ENCODE measurements at places on chromosomes 11 and 22. TPM values are rescaled to one million over a fixed set of nuclear protein-coding genes. Genes with fewer than 3 reads are reported as not detected.

DNA sequence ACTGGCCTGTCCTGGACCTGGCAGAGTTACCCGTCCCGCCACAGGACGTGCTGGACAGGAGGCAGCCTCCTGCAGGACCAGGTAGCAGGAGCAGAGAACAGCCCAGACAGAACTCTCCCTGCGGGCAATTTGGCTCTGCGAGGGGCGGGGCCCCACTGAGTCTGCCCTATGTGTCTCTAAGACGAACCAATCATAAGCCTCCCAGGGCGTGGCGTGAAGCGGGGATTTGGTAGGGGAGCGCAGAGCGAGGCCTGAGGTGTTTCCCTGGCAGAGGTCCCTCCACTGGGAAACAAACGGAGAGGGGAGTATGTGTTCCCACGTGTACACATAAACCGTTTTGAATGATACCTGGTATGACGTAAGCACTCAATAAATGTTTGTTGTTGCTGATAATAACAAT lies 7.4 kb downstream of the CD82 start:
- no peak for DNase-seq

DNA sequence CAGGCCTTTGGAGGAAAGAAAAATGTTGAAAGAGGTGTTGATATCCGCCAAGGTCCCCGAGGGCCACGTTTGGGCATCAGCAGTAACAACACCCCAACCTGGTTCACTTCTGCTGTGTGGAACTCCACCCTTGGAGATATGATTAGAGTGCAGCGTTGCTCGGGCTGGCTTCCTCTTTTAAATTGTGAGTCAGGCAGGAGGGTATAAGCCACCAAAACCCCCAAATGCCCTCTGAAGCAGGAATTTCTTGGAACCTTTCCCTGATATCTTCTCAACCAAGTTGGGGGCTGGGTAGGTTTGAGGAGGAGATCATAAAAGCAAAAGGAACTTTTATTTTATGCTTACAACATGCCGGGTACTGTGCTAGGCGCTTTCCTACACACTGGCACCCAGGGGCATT lies 6.4 kb upstream of the C11orf96 start:
- no peak for DNase-seq

- DNase-seq: peak; percentile 59
These were observed 3.2 kb downstream of the ARVCF start for GRCh38 chr22:20013382-20013871.

TUB gene
- 9.3 TPM for polyA plus RNA-seq

- DNase-seq: no peak
These were observed 21.1 kb upstream of the CAPRIN1 start for GRCh38 chr11:34030382-34030781.

- no peak for DNase-seq
These were observed 202.9 kb downstream of the GRIK4 start for GRCh38 chr11:120714438-120714837.

- DNase-seq: peak; percentile 68
These were observed 83.1 kb downstream of the PTPRJ start for GRCh38 chr11:48063424-48063978.

GRCh38 chr11:95363164-95363563 lies 132.2 kb upstream of the SESN3 start:
- DNase-seq: no peak

- no peak for DNase-seq
These were observed 17.2 kb upstream of the TAB1 start for GRCh38 chr22:39382410-39382809.

MRGPRF gene
- polyA plus RNA-seq: 17.4 TPM

DNA sequence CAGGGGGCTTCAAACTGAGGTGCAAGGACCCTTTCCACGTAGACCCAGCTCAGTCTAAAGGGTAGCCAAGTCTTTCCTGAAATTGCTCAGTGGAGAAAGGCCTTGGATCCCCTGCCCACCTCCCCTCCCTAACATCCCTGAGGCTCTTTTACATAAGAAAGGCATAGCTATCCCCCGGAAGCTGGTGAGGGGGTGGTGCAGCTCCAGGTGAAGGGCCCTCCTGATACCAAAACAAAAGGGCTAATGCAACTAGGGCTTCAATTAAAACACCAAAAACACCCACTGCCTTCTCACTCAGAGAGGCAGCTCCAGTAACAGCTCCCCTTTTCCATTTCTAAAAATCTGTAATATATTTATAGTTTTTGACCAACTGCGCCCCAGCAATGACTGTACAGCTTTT lies 5.8 kb downstream of the SHANK2 start:
- no peak for DNase-seq

DNA sequence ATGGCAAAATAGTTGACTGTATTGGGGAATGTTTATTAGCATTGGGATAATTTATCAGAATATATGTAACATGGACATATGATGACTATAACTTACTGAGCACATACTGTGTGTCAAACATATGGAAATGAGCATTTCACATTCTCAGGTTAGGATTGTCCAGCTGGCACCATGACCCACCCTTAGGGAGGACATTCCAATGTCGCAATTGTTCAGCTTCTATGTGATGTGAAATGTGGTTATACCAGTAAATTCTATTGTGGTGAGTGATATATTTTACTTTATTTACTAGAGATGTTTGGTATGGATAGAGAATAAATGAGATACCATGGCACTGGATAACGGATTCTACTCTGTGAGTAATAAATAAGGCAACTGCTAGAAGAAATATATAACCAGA lies 50.4 kb downstream of the OR4A47 start:
- no peak for DNase-seq

GRCh38 chr22:38754751-38755154 lies 1.0 kb downstream of the SUN2 start:
- DNase-seq: peak; percentile 31

DNA sequence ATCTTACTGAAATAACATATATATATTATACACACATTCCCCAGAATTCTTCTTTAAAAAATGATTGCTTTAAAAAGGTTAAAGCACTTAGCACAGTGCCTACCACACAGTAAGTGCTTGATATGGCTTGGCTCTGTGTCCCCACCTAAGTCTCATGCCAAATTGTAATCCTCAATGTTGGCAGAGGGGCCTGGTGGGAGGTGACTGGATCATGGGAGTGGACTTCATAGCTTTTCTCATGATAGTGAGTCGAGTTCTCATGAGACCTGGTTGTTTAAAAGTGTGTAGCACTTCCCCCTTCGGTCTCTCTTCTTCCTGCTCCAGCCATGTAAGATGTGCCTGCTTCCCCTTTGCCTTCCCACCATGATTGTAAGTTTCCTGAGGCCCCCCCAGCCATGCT lies 6.2 kb downstream of the CRYAB start:
- no peak for DNase-seq

DNA sequence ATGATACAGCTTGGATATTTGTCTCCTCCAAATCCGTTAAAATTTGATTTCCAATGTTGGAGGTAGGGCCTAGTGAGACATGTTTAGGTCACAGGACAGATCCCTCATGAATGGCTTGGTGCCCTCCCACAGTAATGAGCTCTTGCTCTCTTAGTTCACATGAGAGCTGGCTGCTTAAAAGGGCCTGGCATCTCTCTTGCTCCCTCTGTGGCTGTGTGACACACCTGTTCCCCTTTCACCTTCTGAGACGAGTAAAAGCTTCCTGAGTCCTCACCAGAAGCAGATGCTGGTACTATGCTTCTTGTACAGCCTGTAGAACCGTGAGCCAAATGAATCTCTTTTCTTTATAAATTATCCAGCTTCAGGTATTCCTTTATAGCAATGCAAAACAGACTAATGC lies 3.5 kb downstream of the VPS37C start:
- no peak for DNase-seq

GRCh38 chr11:3046190-3046589 lies 11.0 kb downstream of the CARS1 start:
- no peak for DNase-seq

DNA sequence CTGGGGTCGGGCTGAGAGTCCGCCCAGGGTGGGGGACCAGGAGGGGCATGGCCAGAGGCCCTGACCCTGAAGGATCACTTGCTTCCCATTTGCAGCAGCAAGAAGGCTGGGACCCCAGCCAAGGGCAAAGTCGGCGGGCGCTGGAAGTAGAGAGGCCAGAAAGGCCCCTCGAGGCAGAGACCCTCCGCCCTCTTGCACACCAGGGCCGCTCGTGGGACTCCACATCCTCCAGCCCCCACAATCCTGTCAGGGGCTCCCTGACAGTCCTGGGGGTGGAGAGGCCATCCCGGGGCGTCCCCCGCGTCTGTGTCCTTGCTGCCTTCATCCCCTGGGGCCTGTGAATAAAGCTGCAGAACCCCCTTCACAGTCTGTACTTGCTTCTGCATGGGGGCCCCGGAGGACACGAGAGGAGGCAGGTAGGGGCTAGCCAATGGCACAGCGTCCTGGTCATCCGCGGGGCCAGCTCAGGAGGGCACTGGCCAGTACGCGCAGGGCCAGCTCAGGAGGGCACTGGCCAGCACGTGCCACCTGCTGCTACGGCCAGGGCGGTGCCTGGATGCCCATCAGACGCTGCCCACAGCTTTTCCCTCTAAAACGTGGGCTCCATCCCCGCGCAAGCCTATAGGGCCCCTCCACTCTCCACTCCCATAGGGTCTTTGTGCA lies 8.7 kb upstream of the MRPL23 start:
- no peak for DNase-seq

- no peak for DNase-seq
These were observed 61.7 kb downstream of the LARGE2 start for GRCh38 chr11:45984192-45984591.

AIP gene
- polyA plus RNA-seq: 48.1 TPM

DNA sequence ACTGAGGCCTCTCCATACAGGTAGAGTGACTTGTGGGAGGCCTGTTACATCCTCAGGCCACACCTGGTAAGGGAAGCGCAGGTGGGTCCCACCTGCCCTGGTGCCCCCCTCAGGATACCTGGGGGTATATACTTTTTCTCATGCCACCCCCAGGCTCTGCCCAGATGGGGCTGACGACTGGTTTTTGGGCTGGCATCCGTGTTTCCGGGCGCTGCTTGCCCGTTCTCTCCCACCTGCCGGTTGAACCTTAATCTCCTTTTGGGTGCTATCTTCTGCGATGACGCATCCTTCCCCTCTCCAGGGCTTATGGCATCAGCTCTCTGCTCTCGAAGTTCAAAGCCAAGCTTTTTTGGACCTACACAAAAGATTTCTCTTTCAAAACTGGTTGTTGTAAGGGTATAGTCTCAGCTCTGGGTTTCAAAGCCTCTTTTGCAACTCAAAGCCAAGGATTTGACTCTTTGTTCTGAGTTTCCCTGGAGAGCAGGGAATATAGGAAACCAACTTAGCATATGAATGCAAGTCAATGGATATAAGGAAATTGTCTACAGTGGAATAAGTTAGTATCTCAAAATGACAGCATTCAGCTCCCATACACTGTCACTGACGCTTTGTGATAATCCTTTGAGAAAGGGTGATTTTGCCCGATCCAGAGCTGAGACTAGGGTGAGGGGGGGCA lies 8.6 kb upstream of the LRRC10B start:
- DNase-seq: no peak

C22orf42 gene
- polyA plus RNA-seq: not detected

DNA sequence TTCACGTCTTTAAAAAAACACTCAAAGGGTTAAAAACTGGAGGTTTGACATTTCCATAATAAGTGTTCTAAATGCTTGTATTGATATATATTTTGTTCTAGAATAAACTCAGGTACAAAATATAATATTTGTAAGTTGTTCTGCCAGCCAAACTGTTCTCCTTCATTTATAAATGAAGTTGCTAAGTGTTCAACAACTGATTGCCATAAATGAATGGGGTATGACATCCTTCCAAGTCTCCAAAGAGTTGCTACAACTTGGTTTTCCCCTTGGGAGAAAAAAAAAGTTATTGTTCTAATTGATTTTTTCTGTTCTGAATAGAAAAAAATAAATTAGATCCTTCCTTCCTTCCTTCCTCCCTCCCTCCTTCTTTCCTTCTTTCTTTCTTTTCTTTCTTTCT lies 65.4 kb upstream of the BLID start:
- DNase-seq: no peak

DNA sequence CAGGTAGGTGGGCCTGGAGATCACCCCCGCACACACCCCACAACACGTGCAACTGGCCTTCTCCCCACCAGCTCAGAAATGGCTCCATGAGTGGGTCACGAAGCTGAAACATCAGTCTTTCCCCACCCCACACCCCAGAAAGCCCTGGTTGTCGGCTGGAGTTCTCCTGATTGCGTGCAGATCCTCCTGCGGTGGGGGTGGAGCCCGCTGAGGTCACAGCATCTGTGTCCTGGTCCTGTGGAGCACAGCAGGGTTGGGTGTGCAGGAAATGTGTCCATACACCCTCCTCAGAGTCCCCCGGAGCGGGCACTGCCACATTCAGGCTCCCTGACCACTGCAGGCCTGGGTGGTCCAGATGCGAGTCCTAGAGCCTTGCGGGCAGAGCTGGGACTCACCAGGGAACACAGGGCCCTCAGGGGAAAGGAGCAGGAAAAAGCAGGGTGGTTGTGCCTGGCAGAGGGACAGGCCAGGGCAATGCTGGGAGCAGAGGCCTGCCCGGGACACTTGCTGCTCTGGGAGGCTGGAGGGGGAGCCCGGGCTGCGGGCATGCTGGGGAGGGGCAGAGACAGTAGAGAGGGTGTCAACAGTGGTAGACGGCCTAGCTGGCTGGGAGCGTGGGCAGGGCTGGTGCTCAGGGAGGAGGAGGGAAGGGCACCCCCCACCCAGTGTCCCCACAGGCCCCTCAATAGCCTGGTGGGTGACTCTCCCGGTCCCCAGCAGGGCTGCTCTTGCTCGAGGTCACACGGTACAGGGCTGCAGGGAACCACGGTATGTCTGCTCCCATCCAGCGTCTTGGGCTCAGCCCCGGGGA lies 42.4 kb upstream of the PPARA start:
- no peak for DNase-seq

- no peak for DNase-seq
These were observed 733.5 kb upstream of the CCDC90B start for GRCh38 chr11:84019571-84020194.

- DNase-seq: no peak
These were observed 3.1 kb downstream of the CPT1A start for GRCh38 chr11:68838572-68838964.

GALR3 gene
- not detected for polyA plus RNA-seq

DNA sequence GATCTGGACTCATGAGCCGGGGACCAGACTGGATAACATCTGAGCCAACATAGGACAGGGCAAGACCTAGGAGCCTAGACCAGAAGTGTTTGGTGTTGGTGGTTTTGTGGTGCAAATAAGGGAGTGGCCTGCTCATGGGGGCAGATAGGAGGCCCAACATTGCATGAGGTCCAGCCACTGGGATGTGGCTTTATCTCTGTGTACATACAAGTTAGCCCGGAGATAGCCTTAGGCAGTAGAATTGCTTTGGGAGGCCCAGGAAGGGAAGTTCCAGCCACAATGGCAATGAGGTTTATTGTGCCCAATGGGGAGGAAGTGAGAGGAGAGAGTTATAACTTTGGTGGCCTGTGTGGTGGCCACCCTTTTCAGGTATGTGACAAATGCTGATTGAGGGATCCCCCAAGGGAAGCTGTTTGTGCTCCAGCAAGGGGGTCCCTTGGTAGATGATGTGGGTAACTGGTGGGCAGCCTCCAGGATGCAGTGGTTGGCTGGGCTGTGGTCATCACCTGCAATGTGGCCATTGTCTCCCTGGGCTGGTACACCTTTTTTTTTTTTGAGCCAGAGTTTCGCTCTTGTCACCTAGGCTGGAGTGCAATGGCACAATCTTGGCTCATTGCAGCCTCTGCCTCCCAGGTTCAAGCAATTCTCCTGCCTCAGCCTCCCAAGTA lies 6.4 kb downstream of the LMO2 start:
- no peak for DNase-seq
